ENCODE measurements at places on chromosomes 2 and 18.
A peak's percentile ranks its signal among the peaks of the same experiment; 100 is the strongest.

DNA sequence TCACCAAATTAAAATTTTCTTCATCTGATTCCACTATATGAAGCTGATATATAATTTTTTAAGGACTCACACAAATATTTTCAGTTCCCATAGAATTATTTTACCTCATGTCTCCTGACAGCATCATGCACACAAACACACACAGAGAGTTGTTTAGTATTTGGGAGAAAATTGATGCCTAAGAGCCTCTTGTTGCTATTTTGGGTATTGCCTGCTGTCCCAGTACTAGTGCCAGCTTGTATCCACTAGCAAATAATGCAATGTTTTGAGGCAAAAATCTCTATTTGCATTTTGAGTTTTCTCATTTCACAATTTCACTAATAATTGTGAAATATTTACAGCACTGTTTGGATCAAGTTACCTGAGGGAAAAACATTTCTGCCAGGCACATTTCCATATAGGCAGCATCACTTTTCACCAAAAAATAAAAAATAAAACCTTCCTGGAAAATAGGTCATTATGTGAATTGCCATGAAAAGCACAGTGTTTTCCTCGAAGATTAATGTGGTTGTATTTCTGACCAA lies 328.2 kb downstream of the KCNJ3 start:
- no peak for DNase-seq

GRCh38 chr2:119552902-119553301 lies 8.7 kb downstream of the CFAP221 start:
- no peak for DNase-seq

DNA sequence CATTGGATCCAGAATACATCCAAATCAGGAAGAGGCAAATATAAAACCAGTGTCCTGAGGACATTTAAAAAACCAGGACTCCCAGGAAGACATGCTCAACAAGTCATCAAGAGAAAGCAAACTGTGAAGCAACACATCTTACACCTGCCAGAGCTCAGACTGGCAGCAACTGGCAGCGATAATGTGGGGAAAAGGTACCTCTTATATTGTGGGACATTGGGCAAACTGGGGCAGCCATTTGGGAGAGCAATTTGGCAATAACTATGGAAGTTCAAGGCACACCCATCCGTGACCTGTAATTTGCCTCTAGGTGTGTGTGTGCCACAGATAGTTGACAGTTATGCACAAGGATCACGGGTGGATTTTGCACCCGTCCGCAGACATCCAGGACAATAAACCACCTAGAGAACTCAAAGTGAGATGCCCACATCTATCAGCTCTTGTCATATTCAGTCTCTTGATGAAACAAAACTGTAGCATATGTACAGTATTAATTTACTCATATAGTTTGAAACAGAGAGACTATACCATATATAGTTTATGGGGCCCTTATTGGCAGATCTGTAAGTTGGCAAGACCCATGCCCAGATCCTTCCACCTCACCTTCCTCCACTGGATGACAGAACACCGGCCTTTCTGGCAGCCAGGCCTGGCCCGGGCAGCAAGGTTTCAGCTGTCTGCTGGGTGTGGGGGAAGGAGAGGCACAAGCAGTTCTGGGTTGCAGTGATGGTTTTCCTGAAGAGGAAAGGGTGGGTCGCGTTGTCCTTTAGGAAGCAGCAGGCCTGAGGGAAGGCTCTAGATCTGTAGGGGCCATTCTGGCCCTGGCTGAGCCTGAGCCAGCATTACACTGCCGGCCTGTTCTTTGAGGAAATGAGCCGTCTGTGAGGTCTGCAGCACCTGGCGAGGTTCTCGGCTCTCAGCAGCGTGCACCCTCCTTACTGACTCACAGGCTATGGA lies 18.8 kb downstream of the HJURP start:
- no peak for DNase-seq

GRCh38 chr2:112869258-112869842 lies 32.8 kb upstream of the IL1B start:
- no peak for DNase-seq

- peak; percentile 33 for DNase-seq
These were observed 9.5 kb upstream of the ZNF396 start for GRCh38 chr18:35386600-35387100.

- no peak for DNase-seq
These were observed 259.0 kb downstream of the AGAP1 start for GRCh38 chr2:235752846-235753245.

DNA sequence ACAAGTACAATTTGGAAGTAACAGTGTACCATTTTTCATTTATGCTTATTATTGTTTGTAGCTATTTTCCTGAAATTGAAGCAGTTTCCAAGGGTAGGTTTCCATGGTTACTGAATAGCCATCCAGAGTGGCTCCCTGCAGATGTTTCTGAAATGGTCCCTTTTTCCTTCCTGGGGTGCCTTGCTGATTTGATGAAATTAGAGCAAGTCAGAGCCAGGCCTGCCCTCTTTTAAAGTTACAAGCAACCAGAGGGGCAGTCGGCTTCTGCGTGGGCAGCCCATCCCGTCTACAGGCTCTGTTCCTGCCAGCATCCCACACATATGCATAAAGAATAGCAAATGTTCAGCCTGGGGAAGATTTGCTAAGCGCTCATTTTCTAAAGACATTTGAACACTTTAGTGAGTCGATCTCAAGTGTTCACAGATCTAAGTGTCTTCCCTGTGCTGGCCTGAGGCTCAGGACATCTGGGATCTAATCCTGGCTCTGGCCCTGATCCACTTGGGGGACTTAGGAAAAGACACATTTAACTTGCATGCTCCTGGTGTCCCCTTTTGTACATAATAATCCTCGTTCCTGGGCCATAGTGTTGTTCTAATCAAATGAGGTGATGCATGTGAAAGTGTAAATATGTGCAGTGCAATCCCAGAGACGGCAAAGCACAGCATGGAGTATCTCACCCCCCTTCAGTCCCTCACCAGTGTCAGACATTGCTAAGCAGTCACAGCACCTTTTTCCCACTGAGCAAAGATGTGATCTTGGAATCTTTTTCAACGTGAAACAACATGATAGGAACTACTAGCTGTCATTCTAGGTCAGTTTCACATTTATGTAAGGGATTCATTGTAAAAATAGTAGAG lies 92.2 kb downstream of the STPG4 start:
- no peak for DNase-seq

GRCh38 chr2:7167801-7168411 lies 250.7 kb downstream of the RNF144A start:
- DNase-seq: no peak

GRCh38 chr2:54568876-54569321 lies 112.8 kb downstream of the SPTBN1 start:
- no peak for DNase-seq

DNA sequence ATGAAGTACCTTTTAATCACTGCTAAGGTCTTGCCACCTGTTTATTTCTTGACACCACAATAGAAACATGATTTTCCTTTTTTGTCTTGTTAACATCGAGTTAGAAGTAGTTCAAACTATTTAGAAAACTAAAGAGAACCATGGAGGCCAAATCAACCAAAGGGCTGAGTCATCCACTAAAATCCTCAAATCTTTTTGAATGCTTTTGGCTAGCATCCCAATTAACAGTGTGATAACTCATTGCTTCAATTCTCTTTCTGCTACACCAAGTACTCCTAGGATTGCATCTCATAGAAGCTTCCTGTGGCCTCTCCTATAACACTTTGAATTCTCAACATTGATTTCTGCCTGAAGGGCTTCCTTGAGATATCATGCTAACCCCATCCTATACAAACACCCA lies 159.9 kb upstream of the MMADHC start:
- DNase-seq: no peak

- DNase-seq: no peak
These were observed 101.5 kb upstream of the LPIN2 start for GRCh38 chr18:3114451-3114850.

DNA sequence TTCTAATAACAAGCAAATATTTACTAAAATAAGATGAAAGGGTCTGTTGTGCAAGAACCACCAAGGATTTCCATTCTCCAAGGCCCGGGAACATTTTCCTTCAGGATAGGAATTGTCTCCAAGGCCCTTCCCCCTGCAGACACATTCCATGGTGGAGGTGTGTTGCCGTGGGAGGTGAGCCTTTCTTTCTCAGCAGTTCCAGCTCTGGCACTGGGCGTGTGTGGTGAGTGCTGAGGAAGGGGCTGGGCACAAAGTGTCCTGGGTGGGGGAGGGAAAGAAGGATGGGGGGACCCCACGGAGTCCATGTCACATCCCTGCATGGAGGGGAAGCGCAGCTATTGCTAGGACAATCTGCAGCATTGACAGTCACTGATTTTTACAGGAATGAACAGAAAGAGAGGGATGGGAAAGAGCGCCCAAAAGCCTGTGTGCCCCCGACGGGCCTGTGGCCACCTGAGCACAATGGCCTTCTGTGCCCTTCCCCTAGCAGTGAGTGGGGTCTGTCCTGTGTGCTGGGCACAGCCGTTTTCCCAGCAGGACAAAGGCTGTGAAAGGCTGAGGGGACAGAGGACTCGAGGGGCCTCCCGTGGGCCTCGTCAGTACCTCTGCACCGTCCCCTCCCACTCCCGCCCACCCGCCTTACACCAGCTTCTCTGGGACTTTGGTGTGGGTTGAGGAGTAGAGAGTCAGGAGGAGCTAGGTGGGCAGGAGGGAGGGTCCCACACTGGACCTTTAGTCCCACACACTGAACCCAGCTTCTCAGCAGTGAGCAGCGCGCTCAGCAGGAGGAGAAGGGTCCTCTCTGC lies 79.8 kb downstream of the PTGR3 start:
- DNase-seq: no peak

DNA sequence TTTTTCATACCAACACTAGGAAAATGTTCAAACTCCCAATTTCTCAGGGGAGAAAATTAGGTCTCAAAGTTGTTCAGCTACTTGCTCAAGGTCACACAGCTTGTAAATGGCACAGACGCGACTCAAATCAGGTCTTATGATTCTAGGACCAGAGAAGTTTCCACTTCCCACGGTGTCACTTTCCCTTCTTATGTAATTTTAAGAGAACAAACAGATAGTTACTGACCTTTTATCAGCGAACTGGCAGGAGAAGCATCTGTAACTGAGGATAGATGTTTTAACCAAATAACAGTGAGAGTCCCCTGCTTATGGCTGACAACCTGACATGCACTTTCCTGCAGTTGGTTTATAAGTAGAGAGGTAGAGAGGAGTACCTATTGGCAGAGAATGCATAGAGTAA lies 2.1 kb upstream of the KCNJ3 start:
- DNase-seq: no peak

- no peak for DNase-seq
These were observed 38.7 kb downstream of the MCFD2 start for GRCh38 chr2:46876741-46877384.

DNA sequence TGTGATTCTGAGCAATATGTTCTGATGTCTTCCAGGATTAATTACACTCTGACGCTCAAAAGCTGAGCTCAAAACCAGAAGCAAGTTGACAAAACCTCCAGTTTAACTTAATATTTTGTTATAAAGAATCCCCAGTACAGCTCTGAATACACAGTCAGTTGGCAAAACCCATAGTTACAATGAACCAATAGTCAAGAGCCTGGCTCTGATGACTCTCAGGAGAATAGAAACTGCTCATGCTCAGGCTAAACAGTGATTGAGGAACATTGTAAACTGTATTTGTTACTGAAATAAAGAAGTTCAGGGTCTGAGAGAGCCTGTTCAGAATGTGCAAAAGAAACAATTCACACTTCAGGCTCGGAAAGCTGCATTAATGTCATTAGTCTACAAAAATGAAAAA lies 1565.9 kb downstream of the SUCLG1 start:
- DNase-seq: no peak

- no peak for DNase-seq
These were observed 79.3 kb downstream of the FBXO15 start for GRCh38 chr18:74068296-74068695.

DNA sequence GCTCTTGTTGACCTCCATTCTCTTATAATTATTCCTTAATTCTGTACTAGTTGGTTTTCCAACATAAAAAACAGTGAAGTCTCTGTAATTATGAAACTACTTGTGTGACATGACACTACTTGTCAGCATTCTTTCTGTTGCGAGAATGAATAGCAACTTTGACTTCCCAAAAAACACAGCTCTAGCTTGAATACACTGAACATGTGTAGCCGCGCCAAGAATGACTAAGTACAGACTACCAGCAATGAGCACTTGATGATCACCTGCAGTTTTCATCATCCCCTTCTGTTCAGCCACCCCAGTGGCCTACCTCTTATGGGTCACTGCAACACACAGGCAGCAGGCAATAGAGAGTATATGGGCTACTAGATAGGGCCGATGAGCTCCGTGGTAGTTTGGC lies 229.3 kb downstream of the TGIF1 start:
- no peak for DNase-seq

DNA sequence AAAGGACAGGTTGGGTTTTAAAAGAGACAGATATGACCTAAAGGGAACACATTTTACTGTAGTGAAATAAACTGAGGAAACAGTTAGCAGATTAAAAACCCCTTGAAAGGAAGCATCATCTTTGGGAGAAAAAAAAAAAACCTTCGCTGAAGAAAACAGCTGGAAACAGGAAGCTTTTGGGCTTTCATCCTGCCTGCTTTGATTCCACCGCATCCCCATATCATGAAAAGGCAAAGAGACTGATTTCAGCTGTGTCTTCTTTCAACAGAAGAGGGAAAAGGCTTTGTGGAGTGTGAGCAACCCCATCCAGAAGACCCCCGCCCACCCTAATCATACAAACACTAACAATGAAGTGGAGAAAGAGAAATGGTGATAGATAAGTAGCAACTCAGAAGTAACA lies 86.4 kb downstream of the TCF4 start:
- DNase-seq: no peak

DNA sequence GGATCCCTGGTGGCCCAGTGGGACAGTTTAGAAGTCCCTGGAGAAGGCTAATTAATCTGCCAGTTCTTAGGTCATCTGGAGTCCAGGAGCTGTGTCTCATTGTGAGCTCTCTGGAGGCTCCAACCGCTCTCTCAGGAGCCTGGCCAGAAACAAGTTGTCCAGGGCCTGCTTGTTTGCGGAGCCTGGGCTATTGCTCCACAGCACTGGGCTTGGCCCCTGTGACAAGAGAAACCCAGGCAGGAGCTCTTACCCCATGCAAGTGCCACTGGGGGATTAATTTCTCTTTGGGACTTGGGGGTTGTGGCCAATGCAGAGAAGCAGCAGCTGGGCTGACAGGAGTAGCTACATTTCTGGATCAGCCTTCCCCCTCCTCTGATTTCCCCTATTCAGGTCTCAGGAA lies 24.5 kb upstream of the TNP1 start:
- DNase-seq: no peak

- DNase-seq: no peak
These were observed 44.9 kb downstream of the AQP12A start for GRCh38 chr2:240736281-240737250.

DNA sequence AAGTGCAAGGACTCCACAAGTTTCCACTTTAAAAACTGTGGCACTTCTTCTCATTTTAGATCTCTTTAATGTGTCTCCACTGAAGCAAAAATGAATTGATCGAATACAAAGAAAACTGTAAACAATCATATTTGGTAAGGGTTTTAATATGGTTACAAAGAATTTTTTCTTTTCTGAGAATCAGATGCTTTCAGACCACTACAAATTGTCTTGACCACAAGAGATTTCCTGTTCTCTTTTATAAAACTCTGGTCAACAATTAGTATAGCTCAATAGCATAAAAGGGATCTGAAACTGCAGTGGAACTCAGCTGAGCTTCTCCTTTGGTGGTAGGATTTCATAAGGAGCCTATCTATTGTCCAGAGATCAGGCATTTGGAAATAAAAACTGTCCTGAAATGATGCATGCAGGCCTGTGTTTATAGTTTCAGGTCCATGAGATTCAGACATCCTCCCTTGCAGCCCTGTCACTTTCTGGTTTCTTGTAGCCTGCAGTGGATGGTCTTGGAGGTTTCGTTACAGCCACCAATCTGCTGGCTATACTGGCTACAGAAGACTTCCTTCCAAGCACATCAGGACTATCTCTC lies 120.0 kb downstream of the DOCK10 start:
- no peak for DNase-seq

Data from activated CD4-positive, CD25-positive, alpha-beta regulatory T cell treated with anti-CD3 and anti-CD28 coated beads, Interleukin-2, amount 50 U/mL, for 16 hours (primary cell).